ENCODE measurements at places on chromosomes 11 and 22.

- no peak overlapping the region for H3K4me3 ChIP-seq
- no peaks in the 10 kb centered on the region for H3K36me3 ChIP-seq
- H3K27me3 ChIP-seq, result peaks cover 13% of the 10 kb centered on the region
Measured at GRCh38 chr22:19882446-19883381, 28.0 kb upstream of the GNB1L start.

- H3K27ac ChIP-seq, result no peak overlapping the region
- H3K27me3 ChIP-seq, result no peaks in the 10 kb centered on the region
- peak; percentile 31 for DNase-seq
Measured at GRCh38 chr11:9047964-9048523, 43.4 kb downstream of the SCUBE2 start.

- H3K36me3 ChIP-seq, result no peaks in the 10 kb centered on the region
- H3K4me3 ChIP-seq, result no peak overlapping the region
- no peak for DNase-seq
- no peak overlapping the region for H3K27ac ChIP-seq
- H3K27me3 ChIP-seq, result no peaks in the 10 kb centered on the region
- no peaks in the 10 kb centered on the region for H3K4me1 ChIP-seq
Measured at GRCh38 chr11:111795334-111795985, 29.3 kb upstream of the PPP2R1B start.

DNA sequence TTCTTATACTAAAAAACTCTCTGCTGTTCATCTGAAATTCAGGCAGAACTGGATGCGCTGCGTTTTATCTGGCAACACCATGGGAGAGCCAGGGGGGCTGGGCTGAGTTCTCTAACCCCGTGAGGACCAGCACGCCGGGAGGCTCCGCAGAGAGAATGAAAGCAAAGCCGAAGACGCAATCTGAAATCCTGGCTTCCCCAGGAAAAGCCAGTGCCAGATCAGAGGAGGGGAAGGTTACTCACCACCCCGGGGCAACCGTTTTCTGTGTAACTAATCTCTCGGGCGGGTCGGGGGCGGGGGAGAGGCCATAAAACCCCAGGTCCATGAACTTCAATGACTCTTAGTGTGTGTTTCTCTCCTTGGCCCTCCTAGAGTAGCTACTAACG is 99.4 kb downstream of the SHANK2 start:
- H3K4me3 ChIP-seq, result no peak overlapping the region
- no peaks in the 10 kb centered on the region for H3K4me1 ChIP-seq
- DNase-seq, result no peak
- peaks cover 11% of the 10 kb centered on the region for H3K27me3 ChIP-seq

DNA sequence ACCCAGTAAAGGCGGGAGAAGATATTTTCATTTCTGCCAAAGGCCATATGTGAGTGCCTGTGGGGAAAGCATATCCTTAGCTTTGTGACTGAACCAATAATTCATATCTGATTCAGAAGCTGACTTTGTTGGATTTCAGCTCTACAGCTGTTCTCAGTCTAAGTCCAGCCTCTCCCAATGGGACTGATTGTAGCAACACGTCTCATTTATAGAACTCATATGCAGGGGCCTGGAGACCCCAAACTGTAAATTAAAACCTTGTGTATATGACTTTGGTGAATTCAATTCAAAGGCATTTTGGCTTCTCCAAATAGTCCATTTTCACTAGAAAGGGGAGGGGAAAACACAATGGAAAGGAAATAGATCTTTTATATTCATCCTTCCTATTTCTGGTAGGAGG is 250.4 kb upstream of the SORL1-AS1 start:
- no peak for DNase-seq
- H3K27ac ChIP-seq, result no peak overlapping the region
- peaks cover 19% of the 10 kb centered on the region for H3K4me1 ChIP-seq
- H3K4me3 ChIP-seq, result no peak overlapping the region

GRCh38 chr11:44943118-44943517 is 7.6 kb downstream of the TP53I11 start:
- no peak for DNase-seq
- no peak overlapping the region for H3K4me3 ChIP-seq
- no peaks in the 10 kb centered on the region for H3K36me3 ChIP-seq
- no peaks in the 10 kb centered on the region for H3K27me3 ChIP-seq

DNA sequence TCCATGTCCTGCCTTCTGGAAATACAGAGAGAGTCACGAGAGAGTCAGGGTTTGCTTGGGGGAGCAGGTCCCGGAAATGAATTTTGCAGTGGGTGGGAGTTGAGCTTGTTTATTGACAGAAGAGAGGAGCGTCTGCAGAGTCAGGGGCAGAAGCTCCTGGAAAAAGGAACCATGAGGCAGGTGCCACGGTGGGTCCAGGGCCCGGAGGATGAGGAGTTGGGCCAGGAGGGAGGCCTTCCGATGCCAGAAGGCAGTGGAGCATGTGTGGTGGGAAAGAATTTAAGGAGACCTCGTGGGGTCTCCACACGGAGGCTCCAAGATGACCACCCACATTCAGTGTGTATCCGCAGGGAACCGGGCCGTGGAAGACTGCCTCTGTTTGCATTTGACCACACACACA is 461.2 kb downstream of the BRD1 start:
- H3K36me3 ChIP-seq, result no peaks in the 10 kb centered on the region
- H3K4me3 ChIP-seq, result no peak overlapping the region
- no peaks in the 10 kb centered on the region for H3K27me3 ChIP-seq
- no peaks in the 10 kb centered on the region for H3K4me1 ChIP-seq

- H3K27ac ChIP-seq, result no peak overlapping the region
- no peaks in the 10 kb centered on the region for H3K27me3 ChIP-seq
- H3K4me3 ChIP-seq, result no peak overlapping the region
Measured at GRCh38 chr11:36736103-36736502, 138.1 kb upstream of the RAG2 start.

- H3K4me1 ChIP-seq, result peaks cover 4% of the 10 kb centered on the region
- DNase-seq, result no peak
- H3K4me3 ChIP-seq, result no peak overlapping the region
- no peak overlapping the region for H3K27ac ChIP-seq
Measured at GRCh38 chr22:38075105-38075825, 8.7 kb downstream of the SLC16A8 start.

All from neural progenitor cell (in vitro differentiated cells).